ENCODE measurements at places on chromosomes 3 and 15.

DNA sequence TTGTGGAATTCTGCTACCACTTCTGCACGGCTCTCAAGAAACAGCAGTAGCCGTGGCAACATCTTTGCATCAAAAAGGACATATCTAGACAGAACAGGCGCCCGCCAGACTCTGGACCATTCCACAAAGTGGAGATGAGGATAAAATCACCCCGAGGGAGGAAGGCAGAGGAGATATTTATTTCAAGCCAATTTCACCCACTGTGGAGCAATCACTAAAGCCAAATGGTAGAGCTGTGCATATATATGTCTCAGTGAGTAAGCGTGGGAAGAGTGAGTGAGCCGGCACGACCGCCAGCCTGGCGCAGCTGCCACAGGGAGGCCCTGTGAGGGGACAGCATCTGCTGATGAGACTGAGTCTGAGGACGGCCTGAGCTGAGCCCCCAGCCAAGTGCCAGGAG lies 111.3 kb downstream of the MEGF11 start:
- DNase-seq: no peak

DNA sequence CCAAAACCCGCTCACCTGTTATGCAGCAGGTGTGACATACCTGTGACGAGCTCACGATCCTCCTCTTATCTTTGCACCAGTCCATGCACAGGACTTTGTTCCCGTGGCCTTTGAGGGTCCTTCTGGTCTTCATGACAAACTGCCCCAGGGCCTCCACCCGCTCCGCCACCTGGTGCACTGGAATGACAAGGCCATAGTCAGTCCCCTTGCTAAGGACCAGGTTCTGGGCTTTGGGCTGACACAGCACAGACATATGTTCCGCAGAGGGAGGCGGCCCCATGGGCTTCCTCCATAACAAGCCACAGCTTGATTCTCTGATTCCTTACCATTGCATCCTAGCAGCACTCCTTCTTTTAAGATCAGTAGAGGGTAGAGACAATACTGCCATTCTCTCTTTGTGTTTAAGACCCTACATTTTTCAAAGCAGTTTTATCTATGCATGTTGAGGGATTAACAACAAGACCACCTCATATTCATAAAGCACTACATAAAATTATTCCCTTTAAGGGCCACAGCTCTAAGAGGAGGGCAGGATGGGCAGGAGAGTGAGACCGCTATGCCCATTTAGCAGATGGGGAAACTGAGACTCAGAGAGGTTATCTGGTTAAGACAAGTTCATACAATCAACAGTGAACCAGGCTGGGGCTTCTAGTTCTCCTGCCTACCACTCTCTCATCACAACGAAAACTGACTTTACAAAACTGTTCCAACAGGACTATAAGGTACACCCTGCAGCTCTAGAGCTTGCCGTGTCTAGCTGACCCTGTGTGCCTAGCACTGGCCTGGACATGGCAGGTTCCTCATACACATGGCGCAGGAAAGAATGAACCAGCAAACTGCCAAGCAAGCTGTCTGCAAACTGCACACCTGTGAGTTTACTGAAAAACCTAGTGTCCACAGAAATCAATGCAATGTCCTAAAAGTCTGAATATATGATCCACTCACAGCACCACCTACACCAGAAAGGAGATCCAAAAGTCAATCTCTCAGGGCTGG lies 37.0 kb downstream of the GNB5 start:
- no peak for DNase-seq

- no peak for DNase-seq
Observed at GRCh38 chr3:194164861-194165260, 28.9 kb downstream of the HES1 start.

- no peak for DNase-seq
Observed at GRCh38 chr3:58281069-58281468, 25.0 kb upstream of the RPP14 start.

GRCh38 chr3:109072194-109072593 lies 45.7 kb downstream of the MORC1 start:
- no peak for DNase-seq

DNA sequence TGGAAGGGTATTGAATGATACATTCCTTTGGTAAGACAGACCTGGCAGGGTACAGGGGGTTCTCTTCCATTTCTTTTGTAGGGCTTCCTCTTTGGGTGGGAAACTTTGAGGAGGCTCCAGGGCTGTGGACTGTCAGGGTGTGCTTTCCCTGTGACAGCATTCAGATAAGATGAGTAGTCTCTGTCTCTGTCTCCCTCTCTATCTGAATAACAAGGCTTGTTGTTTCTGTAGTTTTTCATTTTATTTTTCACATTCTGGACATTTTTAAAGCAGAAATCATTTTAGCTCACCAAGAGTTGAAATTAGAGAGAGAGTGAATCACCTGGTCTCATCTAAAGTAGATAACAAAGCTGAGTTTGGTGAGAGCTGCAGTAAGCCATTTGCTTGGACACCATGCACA lies 100.8 kb upstream of the TPM1 start:
- no peak for DNase-seq

- no peak for DNase-seq
Observed at GRCh38 chr3:187980861-187981260, 173.1 kb upstream of the LPP start.

- DNase-seq: no peak
Observed at GRCh38 chr3:140067487-140067886, 132.5 kb downstream of the CLSTN2 start.

DNA sequence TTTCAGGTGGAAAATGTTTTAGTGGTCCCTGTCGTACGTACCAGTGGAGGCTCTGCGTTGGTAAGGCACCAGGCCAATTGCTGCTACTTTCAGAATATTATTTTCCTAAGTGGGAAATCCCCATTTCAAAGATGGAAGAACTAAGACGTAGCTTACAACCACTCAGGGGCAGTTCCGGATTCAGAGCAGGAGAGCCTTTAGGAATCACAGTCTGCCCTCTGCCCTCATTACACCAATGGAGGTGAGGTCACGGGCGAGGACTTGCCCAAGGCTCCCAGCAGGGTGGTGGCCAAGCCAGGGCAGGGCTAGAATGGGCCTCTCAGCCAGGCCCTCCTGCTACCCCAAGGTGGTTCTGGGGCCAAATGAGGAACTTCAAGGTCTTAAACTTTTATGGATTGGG lies 72.6 kb downstream of the RASGRF1 start:
- no peak for DNase-seq

DNA sequence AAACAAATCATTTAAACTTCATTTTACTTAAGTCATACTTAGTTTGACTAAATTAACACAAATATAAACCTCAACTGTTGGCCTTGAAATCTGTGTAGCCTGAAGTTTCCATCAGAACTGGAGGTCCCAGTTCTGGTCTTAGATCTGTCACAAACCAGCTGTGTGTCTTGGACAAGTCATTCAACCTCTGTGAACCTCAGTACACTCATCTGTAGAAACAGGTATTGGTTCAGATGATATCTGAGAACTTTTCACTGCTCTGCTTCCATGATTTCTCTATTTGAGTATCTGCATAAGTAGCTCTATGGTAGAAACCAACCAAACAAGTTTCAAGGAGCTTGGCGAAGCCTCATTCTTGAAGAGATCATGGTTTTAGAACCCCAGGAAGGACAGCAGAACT lies 60.4 kb upstream of the SLC2A2 start:
- DNase-seq: no peak

DNA sequence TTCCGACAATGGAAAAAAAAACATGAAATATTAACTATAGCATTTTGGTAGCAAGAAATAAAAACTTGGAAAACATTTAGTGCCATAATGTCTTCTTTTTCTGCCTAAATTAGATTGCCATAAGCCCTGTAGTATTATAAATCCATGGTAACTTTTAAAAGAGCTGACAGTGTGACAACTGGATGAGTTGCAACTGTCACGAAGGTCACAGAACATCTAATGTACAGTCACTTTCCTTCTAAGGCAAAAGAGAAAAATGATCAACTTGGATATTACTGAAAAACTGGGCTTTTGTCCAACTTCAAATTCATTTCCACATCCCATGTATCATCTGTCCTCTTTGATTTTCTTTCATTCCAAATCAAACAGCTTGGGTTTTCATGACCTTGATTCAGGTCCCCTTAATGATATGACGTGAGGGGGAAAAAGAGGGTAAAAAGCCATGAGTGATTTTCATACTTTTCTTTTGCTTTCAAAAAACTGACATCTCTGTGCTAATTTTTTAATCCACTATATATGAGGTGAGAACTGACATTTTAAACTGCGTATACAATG lies 602 bp downstream of the CPB1 start:
- DNase-seq: no peak

DNA sequence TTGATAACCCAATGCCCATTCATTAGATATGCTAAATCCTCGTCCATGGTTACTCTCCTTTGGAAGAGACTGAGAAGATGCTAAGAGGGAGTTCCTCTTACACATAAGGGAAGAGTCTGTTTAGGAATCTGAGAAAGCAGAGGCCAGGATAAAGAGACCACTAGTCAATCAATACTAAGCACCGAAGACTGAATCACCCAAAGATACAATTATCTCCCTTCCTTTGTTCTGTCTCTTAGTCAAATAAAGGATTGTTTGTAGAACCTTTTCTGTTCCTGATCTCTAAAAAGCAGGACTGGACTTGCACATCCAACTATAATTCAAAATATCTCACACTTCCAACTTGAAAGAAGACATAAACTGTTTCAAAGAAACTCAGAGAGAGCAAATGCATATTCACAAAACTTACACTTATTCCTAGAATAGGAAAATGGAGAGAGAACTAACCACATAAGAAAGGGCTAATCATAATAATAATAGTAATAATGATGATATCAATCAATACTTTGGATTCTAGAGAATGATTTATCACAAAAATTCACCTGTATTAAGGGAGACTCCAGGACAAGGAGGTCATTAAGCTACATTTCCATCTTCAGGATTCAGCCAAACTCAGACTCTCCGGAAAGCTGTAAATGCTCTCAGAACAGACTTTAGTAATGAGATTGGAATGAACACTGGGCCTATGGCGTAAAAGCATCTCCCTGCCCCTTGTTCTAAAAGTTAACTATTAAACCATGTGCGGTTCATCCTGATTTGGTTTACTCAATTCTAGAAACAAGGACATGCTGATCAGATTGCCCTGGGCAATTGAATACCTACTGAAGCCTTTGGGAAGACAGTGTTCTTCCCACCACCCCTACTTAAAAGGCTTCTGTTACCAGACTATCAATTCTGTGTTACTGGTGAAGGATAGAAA lies 401.5 kb downstream of the ZBTB20 start:
- no peak for DNase-seq

DNA sequence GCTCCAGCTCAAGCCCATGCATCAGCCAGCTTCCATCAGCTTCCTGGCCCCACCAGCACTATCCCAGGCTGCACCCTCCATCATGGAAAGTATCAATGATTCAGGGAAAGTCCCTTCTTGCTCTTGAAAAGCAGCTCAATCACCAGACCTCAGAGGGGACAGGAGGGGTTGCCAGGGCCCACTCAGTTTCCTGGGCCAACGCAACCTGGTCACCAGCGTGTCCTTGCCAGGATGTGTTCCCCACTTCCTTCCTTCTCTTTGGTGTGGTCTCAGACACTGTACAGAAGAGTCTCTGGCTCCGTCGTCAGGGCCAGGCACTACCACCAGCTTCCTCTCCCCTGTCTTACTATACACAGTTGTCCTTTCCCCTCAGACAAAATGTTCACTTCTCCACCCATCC lies 3.0 kb downstream of the HDC start:
- no peak for DNase-seq

- no peak for DNase-seq
Observed at GRCh38 chr15:62453375-62453774, 288.3 kb upstream of the C2CD4B start.

- DNase-seq: no peak
Observed at GRCh38 chr3:113594066-113594465, 61.7 kb downstream of the SIDT1 start.

DNA sequence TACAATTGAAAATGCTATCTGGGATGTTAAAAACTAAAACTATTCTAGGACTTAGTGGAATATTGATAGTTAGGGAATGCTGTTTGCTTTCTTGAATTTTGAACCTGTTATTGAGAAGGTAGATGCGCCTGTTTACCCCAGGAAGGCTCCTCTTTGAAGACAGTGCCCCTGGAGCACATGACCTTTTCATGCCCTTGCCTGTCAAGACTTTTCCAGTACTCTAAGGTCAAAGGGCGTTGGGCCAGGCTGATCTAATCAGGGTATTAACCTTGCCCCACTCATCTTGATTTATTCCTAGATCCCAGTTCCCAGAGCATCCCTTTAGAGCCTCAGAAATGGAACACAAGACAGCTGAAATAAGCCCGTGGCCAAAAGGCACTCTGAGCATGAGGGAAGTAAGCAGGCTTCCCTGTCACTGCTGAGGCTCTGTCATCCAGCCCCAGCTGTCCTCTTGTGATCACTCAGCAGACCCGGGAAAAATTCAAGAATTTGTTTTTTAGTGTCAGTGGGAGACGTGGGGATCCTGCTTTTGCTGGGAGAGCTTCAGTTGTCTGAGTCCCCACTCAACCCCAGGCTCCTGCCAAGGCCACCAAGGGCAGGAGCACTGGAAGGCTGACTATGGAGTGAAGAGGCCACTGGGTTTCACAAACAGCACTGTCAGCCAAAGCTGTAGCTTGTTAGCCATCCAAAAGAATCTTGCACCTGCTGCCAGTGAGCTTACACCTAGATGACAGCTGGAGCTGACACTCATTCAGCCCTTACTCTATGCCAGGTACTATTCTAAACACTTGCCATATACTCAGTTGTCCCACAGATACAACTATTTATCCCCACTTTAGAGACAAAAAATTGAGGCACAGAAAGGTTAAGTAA lies 169.0 kb downstream of the PGPEP1L start:
- no peak for DNase-seq

DNA sequence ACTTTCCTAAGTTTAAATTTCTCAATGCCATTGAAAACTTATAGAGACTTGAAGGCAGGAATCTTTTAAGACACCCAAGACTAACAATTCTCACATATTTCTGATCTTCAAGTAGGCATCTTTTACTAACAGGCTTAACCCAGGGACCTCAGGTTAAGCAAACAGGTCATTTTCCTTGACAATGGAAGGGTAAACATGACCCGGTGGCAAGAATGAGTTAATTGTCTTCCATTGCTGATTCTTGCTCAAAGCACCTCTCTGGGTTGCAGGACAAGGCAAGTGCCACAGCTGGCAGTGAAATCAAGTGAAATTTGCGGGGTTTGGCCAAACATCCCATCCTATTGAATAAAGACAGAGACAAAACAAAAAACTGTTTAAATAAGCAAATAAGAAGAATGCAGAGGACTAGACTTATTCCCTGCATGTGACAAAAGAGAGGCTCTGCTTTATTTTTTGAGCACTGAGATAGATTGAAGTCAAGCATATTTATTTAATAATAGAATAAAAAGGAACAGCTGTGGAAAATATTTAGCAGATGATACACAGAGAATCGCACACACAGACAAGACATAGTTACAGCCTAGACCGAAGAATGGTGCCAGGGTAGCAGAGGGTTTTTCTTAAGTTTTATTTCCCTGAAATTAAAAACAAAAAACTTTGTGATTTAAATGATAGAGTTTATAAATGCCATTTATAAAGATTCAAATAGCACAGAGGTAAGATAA lies 56.0 kb upstream of the MITF start:
- DNase-seq: peak; percentile 3

GRCh38 chr3:171038342-171038741 lies 11.8 kb upstream of the SLC2A2 start:
- DNase-seq: no peak

DNA sequence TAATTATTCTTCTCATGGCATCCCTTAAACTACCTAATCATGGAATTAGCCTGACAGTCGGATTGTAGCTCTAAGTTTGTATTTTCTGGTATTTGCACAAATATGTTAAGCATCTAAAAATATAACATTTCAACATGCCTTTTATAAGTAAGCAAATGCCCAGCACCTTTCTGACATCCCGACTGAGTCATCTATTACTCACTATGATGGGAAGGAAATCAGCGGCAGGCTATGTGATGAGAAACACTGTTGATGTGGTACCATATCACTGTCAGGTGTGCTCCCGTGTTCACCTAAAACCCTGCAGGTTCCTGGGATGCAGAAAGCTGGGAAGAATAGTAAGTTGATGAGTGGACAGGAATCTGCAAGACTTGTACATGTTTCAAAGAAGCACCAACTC lies 367.8 kb upstream of the IL12A start:
- DNase-seq: no peak

All from H1 (cell line).